ENCODE measurements at places on chromosomes 16 and 17.

DNA sequence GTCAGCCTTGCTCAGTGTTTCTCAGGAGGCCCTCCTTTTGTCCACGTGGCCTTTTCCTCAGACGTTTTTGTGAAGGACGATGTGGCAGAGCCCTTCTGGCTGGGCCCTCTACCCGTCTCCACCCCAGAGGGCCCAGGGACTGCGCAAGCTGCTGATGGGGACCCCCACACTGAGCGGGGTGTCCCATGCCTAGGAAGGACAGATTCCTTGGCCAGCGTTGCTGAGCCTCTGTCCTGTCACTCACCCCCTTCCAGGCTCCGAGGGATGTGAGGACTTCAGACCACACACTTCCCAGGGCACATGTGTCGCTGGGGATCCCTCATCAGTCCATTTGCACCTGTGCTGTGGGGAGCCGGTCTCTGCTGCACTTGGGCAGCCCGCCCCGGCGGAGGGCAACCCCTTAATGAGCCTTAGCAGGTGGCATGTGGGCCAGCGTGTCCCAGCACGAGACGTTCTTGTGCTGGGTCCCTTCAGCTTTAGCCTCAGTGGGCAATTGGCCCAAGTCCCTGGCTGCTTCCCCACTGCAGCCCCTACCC is 48.3 kb downstream of the NT5M start:
- DNase-seq, result no peak

DNA sequence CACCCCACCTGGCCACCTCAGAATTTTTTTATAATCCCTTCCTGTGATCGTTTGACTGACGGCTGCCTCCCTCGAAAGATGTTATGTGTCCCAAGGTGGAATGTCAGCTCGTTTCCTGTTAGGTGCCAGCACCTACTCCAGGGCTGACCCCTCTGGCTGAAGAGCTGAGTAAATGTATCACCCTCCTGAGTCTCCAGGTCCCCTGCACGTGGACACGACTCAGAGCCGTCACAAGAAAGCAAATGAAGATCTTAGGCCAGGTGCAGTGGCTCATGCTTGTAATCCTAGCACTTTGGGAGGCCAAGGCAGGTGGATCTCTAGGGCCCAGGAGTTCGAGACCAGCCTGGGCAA is 273.2 kb downstream of the C16orf95 start:
- no peak for DNase-seq

GRCh38 chr17:31480067-31480466 is 88.6 kb downstream of the RAB11FIP4 start:
- no peak for DNase-seq

DNA sequence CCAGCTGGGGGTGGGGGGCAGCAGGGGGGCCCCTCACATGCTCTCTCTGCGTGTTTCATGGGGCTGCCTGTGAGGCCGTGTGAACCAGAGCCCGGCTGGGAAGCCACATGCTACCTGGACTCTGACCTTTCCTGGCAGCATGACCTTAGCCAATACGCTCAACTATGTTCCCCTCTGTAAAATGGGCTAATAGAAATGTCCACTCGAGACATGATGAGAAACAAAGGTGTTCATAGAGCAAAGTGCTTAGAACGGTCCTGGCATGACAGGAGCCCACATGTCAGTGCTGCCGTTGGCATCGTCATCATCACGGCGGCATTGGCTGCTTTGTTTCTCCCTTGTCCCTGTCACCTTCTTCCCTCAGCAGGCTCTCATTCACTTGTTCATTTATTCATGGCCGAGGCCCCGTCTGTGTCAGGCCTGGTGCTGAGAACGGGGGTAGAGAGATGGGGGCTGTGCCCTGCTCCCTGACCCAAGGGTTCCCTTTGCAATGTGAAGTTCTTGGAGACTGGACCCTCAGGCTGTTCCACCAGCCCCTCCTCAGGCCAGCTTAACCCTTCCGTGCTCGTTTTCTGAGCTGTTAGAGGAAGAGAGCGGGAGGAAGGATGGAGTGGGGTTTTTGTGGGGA is 291.4 kb downstream of the SEC14L1 start:
- no peak for DNase-seq

DNA sequence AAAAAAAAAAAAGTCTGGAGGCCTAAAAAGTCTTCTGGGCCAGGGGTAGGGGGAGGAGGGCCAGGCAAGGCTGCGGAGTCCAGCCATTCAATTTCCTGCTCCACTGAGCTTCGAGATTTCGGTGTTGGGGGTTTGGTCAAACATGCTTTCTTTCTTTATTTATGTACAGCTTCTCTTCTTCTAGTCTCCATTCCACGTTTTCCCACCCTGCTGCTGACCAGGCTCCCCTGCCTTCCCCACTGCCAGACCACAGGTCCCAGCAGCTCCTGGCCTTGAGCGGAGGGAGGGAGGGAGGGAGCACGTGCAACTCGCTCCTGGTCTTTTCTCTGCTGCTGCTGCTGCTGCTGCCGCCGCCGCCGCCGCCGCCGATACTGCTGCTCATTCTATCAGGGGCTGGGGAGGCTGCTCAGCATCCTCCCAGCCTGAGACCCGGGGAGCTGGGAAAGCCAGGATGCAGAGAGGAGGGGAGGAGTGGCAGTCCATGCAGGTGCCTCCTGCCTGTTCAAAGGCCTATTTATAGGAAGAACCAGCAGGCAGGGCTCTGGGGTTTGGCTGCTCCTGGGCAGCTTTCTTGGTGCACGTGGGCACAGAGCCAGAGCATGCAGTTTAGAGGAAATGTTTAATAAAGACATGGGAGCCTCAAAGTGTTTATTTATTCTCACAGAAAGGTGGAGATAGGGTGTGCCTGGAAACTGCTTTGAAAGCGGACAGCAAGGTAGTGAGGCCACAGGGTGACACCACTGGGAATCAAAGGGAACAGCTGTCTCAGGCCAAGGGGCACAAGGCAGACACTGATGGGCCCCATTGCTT is 23.4 kb upstream of the ZFHX3 start:
- DNase-seq, result no peak

GRCh38 chr17:40323391-40324381 is 14.7 kb downstream of the RARA start:
- DNase-seq, result no peak

- DNase-seq, result no peak
These were observed 11.1 kb downstream of the USP6 start for GRCh38 chr17:5126719-5127488.
